ENCODE measurements at places on chromosomes 7 and 10. TPM values are rescaled to one million over a fixed set of nuclear protein-coding genes. Genes with fewer than 3 reads are reported as not detected.

ANKRD30A gene
- total RNA-seq = not detected

TAF3 gene
- 1.3 TPM for total RNA-seq

- DNase-seq = no peak
These were observed 8.4 kb downstream of the FAM237B start for GRCh38 chr7:90312745-90313144.

DNA sequence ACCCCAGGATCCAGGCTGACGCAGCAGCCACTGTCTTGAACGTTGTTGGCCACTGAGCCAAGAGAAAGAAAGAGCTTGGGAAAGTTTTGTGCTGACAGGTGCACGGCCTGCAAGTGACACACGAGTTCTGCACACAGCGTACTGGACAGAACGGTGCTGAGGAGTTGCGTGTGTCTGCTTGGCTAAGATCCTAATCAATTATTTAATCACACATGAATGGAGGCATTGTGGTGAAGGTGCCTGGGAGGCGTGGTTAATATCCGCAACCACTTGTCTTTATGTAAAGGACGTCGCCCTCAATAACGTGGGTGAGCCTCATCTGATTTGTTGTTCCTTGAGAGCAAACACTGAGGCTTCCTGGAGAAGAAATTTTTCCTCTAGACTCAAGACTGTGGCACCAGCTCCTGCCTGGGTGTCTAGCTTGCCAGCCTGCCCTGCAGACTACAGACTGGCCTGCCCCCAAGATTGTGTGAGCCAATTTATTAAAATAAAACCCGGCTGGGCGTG lies 16.6 kb upstream of the GNA12 start:
- no peak for DNase-seq

- no peak for DNase-seq
These were observed 100.7 kb upstream of the DKK1 start for GRCh38 chr10:52213321-52213752.

DNA sequence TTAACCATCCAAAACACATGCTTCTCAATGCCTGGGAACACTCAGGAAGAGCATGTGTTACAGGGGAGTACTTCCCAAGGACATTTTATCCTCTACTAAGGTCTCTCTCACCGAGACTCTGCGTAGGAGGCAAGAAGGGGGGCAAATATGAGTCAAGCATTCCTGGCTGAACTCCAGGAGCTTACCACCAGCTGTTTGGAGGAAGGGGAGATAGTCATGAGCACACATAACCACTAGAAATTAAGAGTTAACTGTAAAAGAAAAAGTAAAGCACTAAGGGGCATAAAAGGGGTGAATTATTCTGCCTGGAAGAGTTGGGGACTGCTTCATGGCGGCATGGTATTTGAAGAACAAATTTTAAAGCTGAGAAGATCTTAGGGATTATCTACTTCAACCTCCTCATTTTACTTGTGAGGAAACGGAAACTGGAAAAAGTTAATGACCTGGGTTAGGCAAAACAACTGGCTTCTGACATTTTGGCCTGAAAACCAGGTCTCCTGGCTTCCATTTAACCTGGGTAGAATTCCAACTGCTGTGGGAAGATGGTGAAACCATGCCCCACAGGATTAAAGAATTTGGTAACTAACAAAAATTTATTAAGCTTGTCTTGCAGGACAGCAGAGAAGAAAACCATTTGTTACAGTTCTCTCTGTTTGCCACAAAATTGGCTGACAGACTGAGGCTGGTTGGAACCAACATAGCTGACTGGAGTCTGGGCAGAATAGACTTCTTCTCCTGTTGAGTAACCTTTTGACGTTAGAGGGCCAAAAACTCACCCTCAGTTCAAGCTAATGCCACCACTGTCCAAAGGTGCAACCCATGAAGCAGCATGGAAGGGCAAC lies 85.5 kb downstream of the SLC25A13 start:
- DNase-seq = peak; percentile 14

DNA sequence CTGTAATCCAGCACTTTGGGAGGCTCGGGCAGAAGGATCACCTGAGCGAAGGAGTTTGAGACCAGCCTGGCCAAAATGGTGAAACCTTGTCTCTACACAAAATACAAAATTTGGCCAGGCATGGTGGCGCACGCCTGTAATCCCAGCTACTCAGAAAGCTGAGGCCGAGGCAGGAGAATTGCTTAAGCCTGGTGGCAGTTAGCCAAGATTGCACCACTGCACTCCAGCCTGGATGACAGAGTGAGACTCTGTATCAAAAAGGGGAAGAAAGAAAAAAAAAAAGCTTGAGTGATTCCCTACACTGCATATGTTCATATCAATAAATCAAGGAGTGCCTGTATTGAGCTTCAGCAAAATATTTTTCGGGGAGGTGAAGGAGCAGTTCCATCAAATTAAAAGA lies 45.8 kb upstream of the SRRM3 start:
- DNase-seq = no peak

GRCh38 chr7:1931256-1931950 lies 261.3 kb downstream of the ELFN1 start:
- DNase-seq = no peak

GRCh38 chr7:119007236-119007635 lies 782.7 kb downstream of the ANKRD7 start:
- no peak for DNase-seq

GRCh38 chr10:131695496-131696165 lies 205.2 kb upstream of the PPP2R2D start:
- DNase-seq = no peak

All from Caki2 (cell line).